HTR-8/SVneo (cell line): ENCODE measurements at places on chromosomes 5 and 9.

- DNase-seq, result no peak
Observed at GRCh38 chr5:172110260-172110815, 77.7 kb downstream of the STK10 start.

- no peak for DNase-seq
Observed at GRCh38 chr9:1747417-1747967, 267.7 kb upstream of the SMARCA2 start.

- DNase-seq, result no peak
Observed at GRCh38 chr9:121105531-121105930, 30.8 kb downstream of the CNTRL start.

DNA sequence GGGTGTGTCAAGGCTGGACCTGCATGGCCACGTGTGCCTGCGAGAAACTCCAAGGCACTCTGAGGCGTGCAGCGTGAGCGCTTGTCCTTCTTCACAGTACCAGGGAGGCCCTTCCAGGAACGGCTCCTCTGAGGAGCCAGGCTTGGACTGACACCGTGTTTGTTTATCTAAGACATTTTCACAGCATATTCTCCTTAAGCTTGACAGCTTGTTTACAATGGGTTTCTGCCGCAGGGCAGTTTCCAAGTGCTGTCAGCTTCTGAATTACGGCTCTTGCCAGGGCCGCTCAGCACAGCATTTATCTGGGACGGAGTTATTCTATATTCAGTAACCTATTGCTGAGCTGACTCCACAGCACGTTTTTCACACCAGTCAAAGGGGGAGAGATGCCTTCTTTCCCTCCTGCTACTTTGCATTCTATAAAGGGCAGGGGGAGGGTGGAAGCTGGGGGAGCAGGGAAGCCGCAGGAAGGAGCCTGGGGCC, 98.4 kb downstream of the LMNB1 start:
- DNase-seq, result peak; percentile 56

DNA sequence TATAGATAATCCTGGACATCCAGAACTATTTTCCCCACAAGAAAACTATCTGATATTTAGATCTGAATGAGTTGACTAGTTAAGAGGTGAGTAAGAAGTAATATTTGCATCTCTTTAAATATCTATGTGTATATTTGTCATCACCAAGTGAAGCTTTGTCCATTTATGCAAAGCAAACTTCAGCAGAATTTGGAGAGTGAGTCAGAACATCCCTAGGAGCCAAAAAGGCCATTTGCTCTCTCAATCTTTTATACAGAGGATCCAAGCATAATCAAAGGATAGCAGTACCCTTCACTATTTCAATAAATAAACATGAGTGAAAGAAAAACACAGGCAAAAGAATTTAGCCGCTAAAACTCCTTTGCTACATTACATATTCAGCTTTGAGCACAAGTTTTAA, 454.4 kb downstream of the NR2F1-AS1 start:
- no peak for DNase-seq

DNA sequence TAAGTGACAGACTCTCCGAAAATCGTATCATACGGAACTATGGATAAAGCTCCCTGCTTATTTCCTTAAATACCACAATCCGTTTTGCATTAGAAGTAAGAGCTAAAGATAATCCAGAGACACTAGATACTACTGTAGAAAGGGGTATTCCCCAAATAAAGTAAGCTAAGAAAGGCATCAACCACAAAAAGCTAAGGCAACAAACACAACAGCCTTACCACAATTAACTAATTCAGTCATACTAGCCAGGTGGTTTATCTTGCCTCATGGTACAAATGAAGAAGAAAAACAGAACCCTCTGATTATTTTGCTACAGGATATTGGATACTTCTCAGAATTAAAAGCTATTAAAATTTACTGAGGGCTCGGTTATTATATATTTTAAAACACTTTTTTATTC, 14.1 kb downstream of the ERP44 start:
- no peak for DNase-seq

- DNase-seq, result no peak
Observed at GRCh38 chr9:129939431-129939830, 103.6 kb downstream of the FNBP1 start.

GRCh38 chr9:130266236-130267098, 907 bp downstream of the HMCN2 start:
- DNase-seq, result no peak

DNA sequence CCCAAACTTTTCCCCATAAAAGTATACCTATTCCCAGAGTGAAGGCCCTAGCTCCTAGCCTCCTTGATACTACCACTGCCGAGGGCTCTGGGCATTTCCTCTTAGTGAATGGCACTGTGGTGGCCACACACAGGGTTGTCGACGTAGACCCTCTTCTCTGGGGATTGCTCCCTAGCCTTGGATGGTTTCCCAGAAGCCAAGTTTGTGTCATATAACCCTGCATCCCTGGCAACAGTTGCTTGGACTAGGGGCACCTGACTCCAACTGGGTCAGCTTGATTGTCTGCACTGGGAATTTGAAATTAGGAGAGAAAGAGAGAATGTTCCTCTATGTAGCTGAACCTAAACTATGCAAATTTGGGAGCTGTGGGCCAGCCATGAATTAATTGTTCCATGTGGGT, 32.3 kb upstream of the KIF2A start:
- DNase-seq, result no peak

GRCh38 chr9:137087409-137087925, 682 bp downstream of the MAN1B1 start:
- DNase-seq, result no peak

DNA sequence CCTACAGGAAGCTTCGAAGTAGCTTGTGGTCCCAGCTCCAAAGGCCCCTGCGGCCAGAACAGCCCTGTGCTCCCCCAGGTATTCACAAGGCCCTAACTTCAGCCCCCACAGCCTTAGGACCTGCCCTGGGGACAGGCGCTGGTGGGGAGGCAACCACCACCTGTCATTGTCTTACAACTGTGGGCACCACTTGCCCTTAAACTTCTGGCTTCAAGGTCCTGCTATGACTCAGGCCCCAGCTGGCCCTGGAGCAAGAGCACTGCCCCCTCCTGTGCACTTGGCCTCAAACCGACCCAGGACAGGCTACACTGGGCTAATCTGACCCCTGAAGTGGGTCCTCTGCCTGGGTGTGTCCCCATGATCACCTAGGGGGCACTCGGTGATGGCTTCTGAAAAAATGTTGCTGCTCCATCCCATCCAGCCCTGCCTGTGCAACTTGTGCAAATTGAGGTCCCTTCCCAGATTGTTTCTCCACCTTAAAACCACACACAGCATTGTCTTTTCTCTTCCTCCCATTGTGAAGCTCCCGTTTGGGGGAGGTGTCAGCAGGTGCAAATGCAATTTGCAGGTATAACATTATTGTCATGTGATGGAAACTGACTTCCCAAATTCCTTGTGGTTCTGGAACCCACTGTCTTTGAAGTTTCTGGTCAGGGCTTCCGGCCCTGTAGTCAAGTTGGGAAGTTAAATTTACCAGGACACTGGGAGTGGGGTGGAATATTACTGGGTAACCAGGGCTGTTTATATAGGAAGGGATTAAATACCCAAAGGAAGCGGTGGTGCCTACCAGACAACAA, 1.1 kb upstream of the PROB1 start:
- DNase-seq, result no peak
